ENCODE measurements at places on chromosomes 16 and 17.

DNA sequence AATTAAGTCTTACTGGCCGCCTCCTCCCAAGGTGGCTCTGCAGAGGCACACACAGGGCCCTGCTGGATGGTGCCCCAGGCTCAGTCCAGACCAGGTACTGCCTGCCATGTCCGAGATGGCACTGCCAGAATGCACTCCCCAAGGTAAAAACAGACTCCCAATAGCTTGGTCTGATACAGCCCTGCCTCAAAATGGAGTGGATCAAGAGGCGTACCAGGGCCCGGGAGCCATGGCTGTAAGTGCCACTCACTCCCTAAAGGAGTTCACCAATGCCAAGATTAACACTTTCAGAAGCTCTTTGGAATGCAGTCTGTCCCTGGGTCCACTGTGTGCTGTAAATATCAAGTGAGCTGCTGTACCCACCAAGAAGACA lies 576 bp upstream of the MYO18A start:
- DNase-seq = no peak

DNA sequence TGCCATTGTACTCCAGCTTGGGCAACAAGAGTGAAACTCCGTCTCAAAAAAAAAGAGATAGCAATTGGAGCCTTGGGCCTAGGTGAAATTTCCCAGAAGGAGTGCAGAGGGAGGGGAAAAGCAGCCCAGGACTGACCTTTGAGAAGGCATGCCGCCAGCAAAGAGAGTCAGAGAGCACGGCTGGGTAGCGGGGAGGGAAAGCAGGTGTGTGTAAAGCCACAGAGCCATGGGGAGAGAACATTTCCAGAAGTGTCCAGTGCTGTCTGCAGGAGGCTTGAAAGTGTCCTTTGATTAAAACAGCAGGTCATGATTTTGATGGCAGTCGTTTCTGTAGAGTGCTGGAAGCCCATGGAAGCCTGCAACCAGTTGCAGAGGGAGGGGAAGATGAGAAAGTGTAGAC lies 8.1 kb downstream of the C16orf54 start:
- DNase-seq = no peak

GRCh38 chr16:67930678-67931211 lies 917 bp downstream of the CTRL start:
- no peak for DNase-seq

GRCh38 chr17:79517827-79518584 lies 92.8 kb downstream of the RBFOX3 start:
- DNase-seq = no peak

GRCh38 chr17:20774472-20775135 lies 195.1 kb downstream of the CDRT15L2 start:
- no peak for DNase-seq

DNA sequence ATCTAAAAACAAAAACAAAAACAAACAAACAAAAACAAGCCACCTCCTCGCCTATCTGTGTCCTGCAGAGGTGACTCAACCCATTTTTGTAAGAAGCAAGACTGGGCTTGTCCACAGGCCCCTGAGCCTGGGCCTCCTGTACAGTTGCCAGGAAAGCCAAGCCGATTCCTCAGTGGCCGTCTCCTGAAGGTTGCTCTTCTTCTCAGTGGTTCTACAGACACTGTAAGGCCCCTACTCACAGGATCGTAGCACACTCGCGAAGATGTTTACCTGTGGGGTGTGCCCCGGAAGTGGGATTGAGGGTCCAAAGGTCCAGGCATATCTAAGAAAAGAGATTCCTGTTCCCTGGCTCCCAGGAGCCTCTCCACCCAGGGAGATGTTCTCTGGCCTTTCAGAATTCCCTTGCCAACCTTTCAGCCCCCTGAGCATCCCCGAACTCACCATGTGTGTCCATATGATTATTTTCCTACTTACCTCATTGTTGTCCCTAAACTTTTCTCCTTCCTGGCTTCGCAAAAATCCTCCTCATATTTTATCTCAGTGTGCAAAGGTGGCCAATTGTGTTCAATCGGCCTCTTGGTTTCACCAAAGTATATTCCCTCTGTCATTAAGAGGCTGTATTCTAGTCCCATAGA lies 7.5 kb upstream of the CES3 start:
- no peak for DNase-seq
